ENCODE measurements at places on chromosomes 12 and 14. TPM values are rescaled to one million over a fixed set of nuclear protein-coding genes. Genes with fewer than 3 reads are reported as not detected.

Gene IGFBP6
- 8.9 TPM for polyA plus RNA-seq

Gene NXPH4
- not detected for polyA plus RNA-seq

Gene FAM234B
- 2.9 TPM for polyA plus RNA-seq

Gene GLT1D1
- 0.24 TPM for polyA plus RNA-seq

Gene IPO8
- 14.8 TPM for polyA plus RNA-seq

Gene TAS2R7
- not detected for polyA plus RNA-seq

Gene CCNT1
- 12.9 TPM for polyA plus RNA-seq

Gene GPR84
- polyA plus RNA-seq = not detected

Gene SLC16A7
- polyA plus RNA-seq = 30.3 TPM

Gene ZNF384
- polyA plus RNA-seq = 37.2 TPM

Gene MLH3
- 10.4 TPM for polyA plus RNA-seq

Gene GALNT9
- not detected for polyA plus RNA-seq

Gene RNF212B
- not detected for polyA plus RNA-seq

GRCh38 chr12:67424784-67425183, 155.6 kb downstream of the CAND1 start:
- DNase-seq = no peak

DNA sequence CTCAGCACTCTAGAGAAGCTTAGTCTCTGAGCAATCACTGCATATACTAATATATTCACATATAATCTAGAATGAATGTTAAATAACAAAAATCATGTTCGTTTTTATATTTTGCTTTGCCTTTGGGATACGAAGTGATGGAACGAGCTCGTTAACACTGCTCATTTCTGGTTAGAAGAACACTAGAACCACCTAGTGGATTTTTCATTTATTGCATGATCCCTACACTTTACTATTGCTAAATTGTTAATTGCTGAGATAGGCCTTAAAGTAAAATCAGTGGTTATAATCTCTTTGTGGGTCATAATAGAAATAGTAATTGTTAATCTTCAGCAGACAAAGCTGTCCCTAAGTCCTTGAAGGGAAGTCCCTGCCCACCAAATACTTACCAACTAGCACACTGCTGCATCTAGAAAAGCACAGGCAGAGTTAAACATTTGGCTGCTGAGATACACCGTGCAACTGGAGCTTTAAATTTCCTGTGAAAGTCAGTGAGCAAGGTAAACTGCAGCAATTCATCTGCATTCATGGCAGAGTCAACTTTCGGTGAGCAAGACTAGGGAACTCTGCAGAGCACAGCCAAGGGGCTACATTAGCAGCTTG, 353.7 kb downstream of the APAF1 start:
- no peak for DNase-seq

GRCh38 chr12:119630962-119631550, 36.9 kb upstream of the PRKAB1 start:
- DNase-seq = no peak

GRCh38 chr12:104604070-104604994, 147.6 kb downstream of the CHST11 start:
- no peak for DNase-seq

GRCh38 chr12:83656004-83656403, 969.3 kb downstream of the TMTC2 start:
- DNase-seq = no peak

GRCh38 chr14:82079553-82079952, 545.9 kb upstream of the SEL1L start:
- no peak for DNase-seq

DNA sequence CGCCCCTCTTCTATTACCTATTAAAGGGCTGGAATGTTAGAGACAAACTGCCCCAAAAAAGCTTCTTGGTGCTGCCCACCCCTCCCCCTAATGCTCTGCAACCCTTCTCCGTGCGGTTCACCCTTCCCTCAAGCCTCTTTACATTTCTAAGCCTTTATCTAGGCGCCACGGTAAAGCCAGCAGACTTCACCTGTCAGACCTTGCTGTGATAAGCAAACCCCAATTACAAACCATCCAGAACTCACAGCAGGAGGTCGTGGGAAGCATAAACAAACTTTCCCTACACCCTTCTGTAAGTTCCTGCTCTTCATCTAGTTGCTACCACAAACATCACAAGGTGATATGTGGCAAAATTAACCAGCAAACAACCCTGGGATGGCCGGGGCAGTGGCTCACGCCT, 56.8 kb downstream of the MOK start:
- DNase-seq = no peak

- DNase-seq = no peak
These were observed 299.3 kb upstream of the STXBP6 start for GRCh38 chr14:25349269-25349668.

- no peak for DNase-seq
These were observed 17.8 kb downstream of the FAIM2 start for GRCh38 chr12:49885663-49886461.

DNA sequence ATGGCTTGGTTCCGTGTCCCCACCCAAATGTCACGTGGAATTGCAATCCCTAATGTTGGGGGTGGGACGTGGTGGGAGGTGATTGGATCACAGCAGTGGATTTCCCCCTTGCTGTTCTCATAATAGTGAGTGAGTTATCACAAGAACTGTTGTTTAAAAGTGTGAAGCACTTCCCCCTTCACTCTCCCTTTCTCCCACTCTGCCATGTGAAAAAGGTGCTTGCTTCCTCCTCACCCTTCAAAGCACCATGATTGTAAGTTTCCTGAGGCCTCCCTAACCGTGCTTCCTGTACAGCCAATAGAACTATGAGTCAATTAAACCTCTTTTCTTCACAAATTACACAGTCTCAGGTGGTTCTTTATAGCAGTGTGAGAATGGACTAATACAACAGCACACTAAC, 5.3 kb upstream of the CEP128 start:
- DNase-seq = no peak

DNA sequence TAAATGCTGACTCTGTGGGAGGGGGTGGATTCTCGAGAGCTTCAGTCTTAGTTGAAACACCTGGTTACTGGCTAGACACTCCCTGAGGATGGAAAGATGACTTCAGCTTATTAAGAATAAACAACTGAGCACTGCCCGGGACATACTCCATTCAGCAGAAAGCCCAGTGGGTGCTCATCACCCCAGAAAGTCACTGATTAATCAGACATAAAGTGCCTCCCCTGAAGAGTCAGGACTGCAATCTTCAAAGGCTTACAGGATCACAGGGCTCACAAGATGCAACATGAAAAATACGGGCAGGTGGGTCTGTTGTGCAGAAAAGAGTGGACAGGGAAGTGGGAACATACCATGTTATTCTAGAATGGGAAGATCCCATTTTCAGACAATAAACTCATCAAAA, 207.0 kb downstream of the CALM1 start:
- DNase-seq = no peak

GRCh38 chr14:69795691-69796090, 1.4 kb downstream of the SLC10A1 start:
- DNase-seq = no peak

GRCh38 chr14:95727056-95727700, 13.3 kb upstream of the TCL1A start:
- DNase-seq = no peak

DNA sequence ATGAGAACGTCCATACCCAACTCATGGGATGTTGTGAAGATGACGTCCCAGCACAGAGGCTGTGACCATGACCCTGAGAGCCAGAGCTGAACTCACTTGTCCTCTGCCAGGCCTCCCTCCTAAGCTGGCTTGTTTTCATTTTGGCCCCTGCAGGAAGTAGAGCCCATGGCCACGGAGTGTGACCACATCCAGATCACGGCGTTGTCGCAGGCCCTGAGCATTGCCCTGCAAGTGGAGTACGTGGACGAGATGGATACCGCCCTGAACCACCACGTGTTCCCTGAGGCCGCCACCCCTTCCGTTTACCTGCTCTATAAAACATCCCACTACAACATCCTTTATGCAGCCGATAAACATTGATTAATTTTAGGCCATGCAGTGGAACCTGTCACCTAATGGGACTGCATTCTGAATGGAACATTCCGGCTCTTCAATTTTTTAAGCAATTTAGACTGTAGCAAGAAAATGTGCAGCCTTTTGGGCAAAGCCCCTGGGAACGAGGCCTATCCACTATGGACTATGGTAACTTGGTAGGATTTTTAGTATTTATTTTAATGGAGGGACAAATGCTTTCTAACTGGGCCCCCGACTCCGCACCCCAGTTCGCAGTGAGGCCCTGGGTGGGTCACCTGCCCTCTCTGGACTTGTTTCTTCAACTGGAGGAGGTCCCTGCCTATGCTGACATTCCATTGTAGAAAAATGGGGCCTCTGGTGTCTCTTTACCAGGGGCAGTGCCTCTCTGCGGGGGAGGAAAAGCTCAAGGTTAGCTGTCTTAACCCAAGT, 19.6 kb downstream of the OTUB2 start:
- DNase-seq = no peak

DNA sequence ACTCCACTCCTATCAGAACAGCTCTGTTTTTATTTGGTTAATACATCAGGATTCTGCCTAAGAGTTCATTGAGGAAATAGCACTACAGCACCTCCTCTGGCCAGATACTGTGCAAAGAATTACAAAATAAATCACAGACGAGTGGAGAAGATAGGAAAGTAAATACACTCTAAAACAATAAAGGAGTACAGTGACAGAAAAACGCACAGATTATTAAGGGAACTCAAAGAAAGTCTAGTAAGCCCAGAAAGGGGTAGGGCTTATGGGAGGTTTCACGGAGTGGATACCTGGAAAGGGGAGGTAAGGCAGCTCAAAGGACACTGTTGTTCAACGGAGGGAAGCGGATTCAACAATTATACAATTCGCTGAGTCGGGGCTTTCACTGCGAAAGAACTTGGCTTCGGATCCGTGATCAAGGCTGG, 5.5 kb downstream of the OR10AD1 start:
- DNase-seq = no peak

- DNase-seq = no peak
These were observed 80.8 kb downstream of the MNAT1 start for GRCh38 chr14:60815371-60815770.

- DNase-seq = no peak
These were observed 27.1 kb upstream of the BCDIN3D start for GRCh38 chr12:49869816-49870500.

DNA sequence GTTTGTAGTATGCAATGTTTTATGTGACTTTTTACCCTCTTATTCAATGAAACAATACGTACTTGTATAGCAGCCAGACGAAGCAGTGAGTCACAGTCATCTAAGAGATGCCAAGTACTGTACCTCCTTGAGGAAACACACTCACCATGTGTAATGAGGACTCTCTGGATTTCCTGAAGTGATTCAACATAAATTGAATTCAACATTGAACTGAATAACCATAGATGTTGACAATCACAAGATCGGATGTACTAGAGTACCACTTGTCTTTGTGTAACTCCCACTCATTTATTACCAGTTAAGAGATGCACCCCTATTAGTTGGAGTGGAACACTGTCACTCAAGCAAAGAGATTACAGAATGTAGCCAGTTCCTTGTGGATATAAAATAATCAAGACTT, 175.2 kb upstream of the HMGA2 start:
- no peak for DNase-seq

GRCh38 chr12:121804417-121805111, 755 bp downstream of the SETD1B start:
- DNase-seq = peak; percentile 62

- no peak for DNase-seq
These were observed 134.4 kb upstream of the CCND2 start for GRCh38 chr12:4139191-4139590.

DNA sequence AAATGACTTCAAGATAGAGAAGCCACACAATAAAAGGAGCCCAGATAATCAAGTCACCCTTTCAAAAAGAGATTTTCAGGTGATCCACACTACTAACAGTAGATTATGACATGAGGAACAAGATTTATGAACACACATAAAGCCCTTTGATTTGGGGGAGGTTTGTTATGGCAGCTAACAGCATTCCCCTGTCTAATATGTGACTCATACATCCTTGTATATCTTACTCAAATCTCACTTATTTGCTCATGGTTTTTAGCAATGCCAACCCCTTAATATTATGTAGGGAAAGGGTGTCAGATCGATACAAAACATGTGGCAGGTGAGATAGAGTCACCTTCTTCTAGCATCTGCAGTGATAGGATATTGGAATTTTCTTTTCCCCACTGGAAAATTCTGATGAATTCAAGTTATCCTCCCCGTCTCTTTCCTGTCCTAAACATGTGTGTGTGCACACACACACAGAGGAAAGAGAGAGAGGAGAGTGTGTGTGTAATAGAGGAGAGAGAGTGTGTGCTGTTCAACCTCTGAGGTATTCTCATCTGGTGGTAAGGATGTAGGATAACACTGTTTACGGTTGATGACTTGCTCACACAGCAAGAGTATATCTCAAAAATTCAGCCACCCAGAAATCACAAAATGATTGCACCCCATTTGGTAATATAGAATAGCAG, 319.9 kb downstream of the KCNC2 start:
- DNase-seq = no peak

- no peak for DNase-seq
These were observed 247.9 kb upstream of the BTG1 start for GRCh38 chr12:92393504-92393903.

DNA sequence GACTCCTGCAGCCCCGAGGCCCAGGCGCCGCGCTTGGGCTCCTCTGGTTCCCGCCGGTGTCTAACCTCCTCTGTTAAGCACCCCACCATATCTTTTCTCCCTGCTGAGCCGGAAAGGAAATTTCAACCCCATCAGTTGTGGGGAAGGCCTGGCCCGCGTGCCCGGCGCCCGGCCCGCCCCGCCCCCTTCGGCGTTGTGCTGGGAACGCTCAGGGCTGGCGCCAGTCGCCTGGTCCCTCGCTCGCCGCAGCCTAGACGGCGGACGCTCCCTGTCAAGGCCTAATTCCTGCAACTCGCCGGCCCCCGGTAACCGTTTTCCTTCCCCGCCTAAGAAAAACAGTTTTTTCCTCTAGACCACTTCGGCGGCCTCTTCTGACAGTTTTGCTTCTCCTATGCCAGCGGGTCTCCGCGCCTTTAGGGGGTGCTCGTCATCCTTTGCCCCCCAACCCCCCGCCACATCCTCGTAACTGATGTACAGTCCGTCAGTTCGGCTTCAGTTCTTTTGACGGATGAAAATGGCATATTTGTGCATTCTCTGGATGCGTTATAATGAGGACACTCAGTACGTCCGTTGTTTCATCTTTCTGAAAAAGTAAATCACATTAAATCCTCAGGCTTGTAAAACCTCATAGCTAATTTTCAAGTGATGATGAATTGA, 506 bp upstream of the NAP1L1 start:
- DNase-seq = no peak

- no peak for DNase-seq
These were observed 7.0 kb upstream of the STAB2 start for GRCh38 chr12:103580026-103580425.
